ENCODE measurements at places on chromosomes 4 and X. TPM values are rescaled to one million over a fixed set of nuclear protein-coding genes. Genes with fewer than 3 reads are reported as not detected.

DNA sequence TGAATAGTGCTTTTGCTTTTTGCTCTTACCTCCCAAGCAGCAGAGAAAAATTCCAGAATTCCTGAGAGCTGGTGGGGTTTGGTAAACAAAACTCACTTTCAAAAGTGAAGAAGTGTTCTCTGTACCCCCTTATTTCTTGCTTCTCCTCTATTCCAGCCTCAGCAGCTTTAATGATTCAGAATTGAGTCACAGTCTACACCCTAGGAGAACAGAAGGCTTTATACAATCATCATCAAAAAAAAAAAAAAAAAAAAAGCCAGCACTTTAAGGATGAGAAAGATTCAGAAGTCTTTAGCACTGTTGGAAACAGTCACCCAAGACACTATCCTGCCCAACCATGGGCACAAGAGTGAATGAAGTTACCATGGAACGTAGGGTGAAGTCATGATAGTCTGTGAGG is 1583.1 kb upstream of the PCDH10 start:
- no peak overlapping the region for H3K27ac ChIP-seq
- H3K27me3 ChIP-seq = no peaks in the 10 kb centered on the region
- H3K36me3 ChIP-seq = no peaks in the 10 kb centered on the region
- no peak overlapping the region for H3K4me3 ChIP-seq
- no peak for DNase-seq
- H3K4me1 ChIP-seq = no peaks in the 10 kb centered on the region

The MAGEA9 gene
- not detected for total RNA-seq

The PRKG2 gene
- 10.8 TPM for total RNA-seq

- H3K36me3 ChIP-seq = no peaks in the 10 kb centered on the region
- no peak overlapping the region for H3K27ac ChIP-seq
- H3K4me1 ChIP-seq = no peaks in the 10 kb centered on the region
- DNase-seq = no peak
Observed at GRCh38 chr4:184849185-184849584, 23.4 kb upstream of the ACSL1 start.

DNA sequence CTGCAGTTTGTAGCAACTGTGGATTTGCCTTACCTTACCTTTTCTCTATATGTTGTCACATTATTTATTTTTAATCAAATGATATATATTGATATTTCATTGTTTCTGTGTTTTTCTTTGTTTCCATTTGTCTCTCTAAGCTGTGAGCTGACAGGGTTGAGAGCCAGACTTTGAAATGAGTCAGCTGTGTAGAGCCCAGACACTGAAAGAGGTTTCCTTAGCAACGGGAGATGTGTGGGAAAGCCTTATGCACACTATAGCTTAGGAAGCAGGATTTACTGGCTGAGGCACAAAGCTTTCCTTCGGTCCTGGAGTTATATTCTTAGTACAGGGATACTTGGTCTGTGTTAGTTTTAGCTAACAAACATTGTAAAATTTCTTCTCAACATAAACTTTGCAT is 192.2 kb downstream of the FGF13 start:
- H3K4me3 ChIP-seq = no peak overlapping the region
- H3K27ac ChIP-seq = no peak overlapping the region
- no peaks in the 10 kb centered on the region for H3K36me3 ChIP-seq
- H3K4me1 ChIP-seq = no peaks in the 10 kb centered on the region
- no peak for DNase-seq
- H3K27me3 ChIP-seq = no peaks in the 10 kb centered on the region

- no peaks in the 10 kb centered on the region for H3K27me3 ChIP-seq
- no peaks in the 10 kb centered on the region for H3K36me3 ChIP-seq
- no peak for DNase-seq
- peaks cover 35% of the 10 kb centered on the region for H3K4me1 ChIP-seq
Observed at GRCh38 chr4:42655269-42655637, 1.7 kb downstream of the ATP8A1 start.

- H3K27ac ChIP-seq = no peak overlapping the region
- H3K4me3 ChIP-seq = no peak overlapping the region
- H3K36me3 ChIP-seq = no peaks in the 10 kb centered on the region
Observed at GRCh38 chr4:7289589-7289988, 97.3 kb downstream of the SORCS2 start.

GRCh38 chr4:33739884-33740632 is 2504.3 kb downstream of the ARAP2 start:
- no peak overlapping the region for H3K27ac ChIP-seq
- no peak overlapping the region for H3K4me3 ChIP-seq
- no peaks in the 10 kb centered on the region for H3K36me3 ChIP-seq

DNA sequence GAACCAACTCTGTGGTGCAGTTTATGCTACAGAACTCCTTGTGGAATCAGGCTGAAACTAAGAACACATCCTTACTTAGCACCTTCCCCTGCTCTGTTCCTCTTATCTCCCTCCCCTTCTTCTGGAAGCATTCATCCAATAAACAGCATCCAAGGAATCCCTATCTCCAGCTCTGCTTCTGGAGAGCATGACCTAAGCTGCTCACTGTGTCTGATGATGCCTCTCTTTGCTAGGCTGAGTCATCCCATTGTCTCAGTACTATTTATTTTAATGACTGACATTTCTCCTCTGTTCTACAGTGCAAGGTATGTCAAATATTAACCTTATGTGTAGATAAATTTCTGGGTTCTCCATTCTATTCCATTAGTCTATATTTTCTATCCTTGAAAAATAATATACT is 71.2 kb downstream of the BEND2 start:
- peaks cover 4% of the 10 kb centered on the region for H3K4me1 ChIP-seq
- H3K27ac ChIP-seq = no peak overlapping the region
- no peaks in the 10 kb centered on the region for H3K27me3 ChIP-seq
- H3K36me3 ChIP-seq = no peaks in the 10 kb centered on the region
- DNase-seq = no peak
- H3K4me3 ChIP-seq = no peak overlapping the region

GRCh38 chr4:187668526-187669082 is 327.0 kb upstream of the ZFP42 start:
- no peaks in the 10 kb centered on the region for H3K4me1 ChIP-seq
- H3K4me3 ChIP-seq = no peak overlapping the region
- H3K27ac ChIP-seq = no peak overlapping the region
- H3K27me3 ChIP-seq = no peaks in the 10 kb centered on the region

The TLL1 gene
- 4.8 TPM for total RNA-seq

The TLR7 gene
- 0.54 TPM for total RNA-seq

DNA sequence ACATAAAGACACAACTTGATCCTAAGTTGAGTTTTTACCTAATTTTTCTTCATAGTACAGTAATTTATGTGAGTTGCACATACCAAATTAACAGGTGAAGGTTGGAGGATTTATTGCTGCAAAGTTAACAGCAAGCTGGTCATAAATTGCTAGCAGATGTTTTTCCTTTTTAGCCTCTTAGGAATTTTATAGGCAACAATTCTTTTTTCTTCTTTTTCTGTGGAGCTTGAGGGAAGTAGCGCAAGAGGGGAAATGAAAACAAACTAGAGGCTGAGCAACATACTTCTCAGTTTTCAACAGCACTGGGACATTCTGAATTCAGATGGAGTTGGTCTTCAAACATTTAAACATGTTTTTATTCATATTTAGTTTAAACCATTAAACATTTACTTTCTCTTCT is 63.7 kb upstream of the TLR2 start:
- DNase-seq = no peak
- H3K4me1 ChIP-seq = peaks cover 18% of the 10 kb centered on the region
- no peaks in the 10 kb centered on the region for H3K27me3 ChIP-seq

- no peak overlapping the region for H3K4me3 ChIP-seq
- H3K4me1 ChIP-seq = no peaks in the 10 kb centered on the region
- H3K36me3 ChIP-seq = peaks cover 61% of the 10 kb centered on the region
- H3K27me3 ChIP-seq = no peaks in the 10 kb centered on the region
Observed at GRCh38 chr4:5815641-5816040, 77.2 kb downstream of the CRMP1 start.

The PPP4R3C gene
- total RNA-seq = not detected

DNA sequence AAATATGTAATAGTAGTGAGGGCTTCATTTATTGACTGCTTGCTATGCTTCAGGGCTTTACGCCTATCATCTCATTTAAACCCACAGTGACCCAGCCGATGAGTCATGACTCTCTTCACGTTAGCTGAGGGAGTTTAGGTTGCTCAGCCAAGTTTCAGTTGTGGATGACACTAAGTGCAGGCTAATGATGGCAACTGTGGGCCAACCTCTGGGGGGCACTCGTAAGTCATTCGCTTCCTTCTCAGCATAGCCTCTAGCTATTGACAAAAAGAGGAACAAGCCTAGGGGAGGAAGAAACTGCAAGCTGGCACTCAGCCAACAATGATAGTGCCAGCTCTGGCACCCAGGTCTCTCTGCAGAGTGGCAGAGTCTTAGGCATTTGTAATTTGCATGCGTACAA is 325.0 kb downstream of the ARHGAP10 start:
- H3K27me3 ChIP-seq = no peaks in the 10 kb centered on the region
- no peak for DNase-seq
- H3K27ac ChIP-seq = no peak overlapping the region
- no peak overlapping the region for H3K4me3 ChIP-seq
- H3K36me3 ChIP-seq = no peaks in the 10 kb centered on the region

DNA sequence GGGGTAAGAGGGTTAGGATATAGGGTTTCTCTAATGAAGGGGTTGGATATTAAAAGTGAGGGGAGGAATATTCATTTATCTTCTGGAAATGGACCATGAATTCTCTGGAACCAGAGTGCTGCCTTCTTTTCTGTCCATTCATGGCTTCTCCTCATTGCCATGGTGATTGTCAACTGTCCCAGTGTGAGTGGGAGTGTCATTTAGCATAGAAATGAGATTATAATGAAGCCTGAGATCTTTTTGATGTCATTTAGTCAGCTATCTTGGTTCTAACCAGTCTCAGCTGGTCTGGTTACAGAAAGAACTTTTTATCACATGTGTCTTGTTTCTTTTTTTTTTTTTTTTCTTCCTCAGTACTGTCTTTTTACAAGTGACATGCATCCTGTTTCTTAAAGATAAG is 497.3 kb upstream of the PITX2 start:
- no peaks in the 10 kb centered on the region for H3K36me3 ChIP-seq
- DNase-seq = no peak
- no peaks in the 10 kb centered on the region for H3K4me1 ChIP-seq
- no peak overlapping the region for H3K4me3 ChIP-seq
- no peaks in the 10 kb centered on the region for H3K27me3 ChIP-seq
- H3K27ac ChIP-seq = no peak overlapping the region

DNA sequence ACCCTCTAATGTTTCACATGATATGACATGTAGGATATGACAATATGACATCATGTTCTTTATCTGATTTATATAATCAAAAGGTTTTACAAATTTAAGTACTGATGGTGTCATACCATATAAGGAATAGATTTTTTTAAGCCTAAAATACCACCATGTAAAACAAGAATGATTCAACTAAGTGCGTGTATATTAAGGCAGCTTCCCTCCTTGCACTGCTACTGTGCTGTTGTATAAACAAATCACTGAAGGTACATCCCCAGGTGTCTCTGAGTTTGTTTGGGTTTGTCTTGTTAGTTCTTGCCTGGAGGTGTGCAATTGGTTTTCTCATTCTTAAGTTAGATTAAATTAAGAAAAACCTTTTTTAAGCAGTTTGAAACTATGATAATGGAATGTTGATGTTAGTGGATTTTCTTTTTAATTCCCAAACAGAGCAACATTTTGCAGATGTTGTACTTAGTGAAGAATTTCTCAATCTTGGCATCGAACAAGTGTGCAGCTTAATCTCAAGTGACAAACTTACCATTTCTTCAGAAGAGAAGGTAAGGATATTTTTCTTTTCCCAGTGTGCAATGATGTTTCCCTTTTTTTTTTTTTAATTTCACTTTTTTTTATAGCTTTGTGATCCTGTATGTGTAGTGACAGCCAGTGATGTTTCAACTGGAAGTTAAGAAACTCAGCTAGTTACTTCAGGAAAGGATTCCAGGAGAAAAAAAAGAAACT is 33.4 kb upstream of the MSMO1 start:
- H3K36me3 ChIP-seq = no peaks in the 10 kb centered on the region
- H3K27ac ChIP-seq = no peak overlapping the region
- H3K27me3 ChIP-seq = no peaks in the 10 kb centered on the region

GRCh38 chr4:187158003-187158402 is 434.3 kb upstream of the FAT1 start:
- no peak for DNase-seq
- no peaks in the 10 kb centered on the region for H3K36me3 ChIP-seq
- no peak overlapping the region for H3K4me3 ChIP-seq
- no peaks in the 10 kb centered on the region for H3K27me3 ChIP-seq

The HSFX2 gene
- total RNA-seq = not detected

- no peaks in the 10 kb centered on the region for H3K27me3 ChIP-seq
- no peaks in the 10 kb centered on the region for H3K36me3 ChIP-seq
- H3K4me1 ChIP-seq = no peaks in the 10 kb centered on the region
- no peak overlapping the region for H3K4me3 ChIP-seq
Observed at GRCh38 chr4:130034876-130035275, 938.9 kb downstream of the C4orf33 start.

All from sigmoid colon (tissue), 7 donors.